Spinal cord (tissue), 10 donors: ENCODE measurements at places on chromosomes 6 and 20.

DNA sequence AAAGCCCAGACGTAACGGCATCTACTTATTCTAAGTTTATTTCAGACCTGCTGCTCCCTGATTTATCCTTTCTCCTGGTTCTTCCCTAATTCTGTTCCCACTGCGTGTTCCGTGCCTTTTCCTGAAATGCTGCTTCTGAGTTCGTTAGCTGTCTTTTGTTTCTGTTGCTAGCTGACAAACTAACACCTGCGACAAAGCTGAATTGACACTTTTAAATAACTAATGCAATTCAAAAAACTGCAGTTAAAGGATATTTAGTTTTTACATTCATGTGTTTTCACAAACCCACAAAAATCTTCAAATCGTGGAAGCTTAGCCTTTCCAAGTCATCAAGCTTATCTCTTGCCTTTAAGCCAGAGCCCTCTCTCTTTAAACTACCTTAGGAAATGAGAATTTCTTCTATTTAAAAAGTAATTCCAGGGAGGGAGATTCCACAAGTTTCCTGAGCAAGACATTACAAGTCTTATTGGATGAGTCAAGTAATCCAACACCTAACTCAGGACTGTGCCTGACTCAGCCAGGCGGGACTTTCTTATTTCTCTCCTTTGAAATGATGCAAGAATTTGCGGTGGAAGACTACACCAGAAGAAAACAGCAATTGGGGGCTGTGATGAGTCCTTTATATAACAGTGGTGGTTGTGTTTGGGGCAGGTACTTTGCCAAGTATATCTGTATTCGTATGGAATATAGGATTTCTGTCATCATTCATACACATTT, 6.3 kb downstream of the ADTRP start:
- DNase-seq, result no peak

GRCh38 chr6:4665489-4666417, 110.5 kb upstream of the CDYL start:
- no peak for DNase-seq

DNA sequence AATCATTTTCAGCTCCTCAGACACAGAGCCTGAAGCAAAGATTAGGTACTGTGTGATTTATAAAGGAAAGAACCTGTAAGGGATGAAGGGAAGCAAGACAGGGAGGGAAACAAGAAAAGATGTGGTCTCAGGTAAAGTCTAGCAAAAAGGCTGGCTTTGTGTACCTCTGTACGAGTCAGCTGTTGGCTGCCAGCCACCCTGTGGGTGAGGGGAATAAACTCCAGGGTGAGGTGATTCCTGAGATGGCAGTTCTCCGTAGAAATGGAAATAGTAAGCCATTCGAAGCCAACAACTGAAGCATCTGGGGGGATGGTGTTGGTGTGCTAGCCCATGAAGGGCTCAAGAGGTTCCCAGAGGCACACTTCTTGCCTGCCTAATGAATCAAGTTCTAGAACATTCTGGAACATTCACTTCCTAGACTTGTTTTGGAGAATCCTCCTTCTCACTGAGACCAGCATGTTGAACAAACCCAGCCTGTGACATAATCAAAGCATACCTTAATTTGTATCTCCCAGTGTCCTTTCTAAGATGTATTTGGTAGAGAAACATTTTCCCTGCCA, 10.6 kb upstream of the TTPAL start:
- no peak for DNase-seq

DNA sequence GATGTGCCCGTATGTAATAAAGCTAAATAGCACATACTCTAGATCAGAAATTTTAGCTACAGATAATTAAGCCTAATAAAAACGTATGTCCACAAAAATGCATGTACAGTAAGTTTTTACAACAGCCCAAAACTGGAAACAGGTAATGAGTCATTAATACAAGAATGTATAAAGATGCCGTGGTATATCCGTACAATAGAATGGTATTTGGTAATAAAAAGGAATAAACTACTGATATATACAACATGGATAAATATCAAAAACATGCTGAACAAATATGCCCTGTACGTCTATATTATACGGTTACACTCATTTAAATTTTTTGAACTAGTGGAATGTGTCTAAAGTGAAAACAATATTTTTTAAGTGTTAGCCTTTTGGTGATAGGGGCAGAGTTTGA, 128.2 kb upstream of the ADGRB3 start:
- DNase-seq, result no peak

DNA sequence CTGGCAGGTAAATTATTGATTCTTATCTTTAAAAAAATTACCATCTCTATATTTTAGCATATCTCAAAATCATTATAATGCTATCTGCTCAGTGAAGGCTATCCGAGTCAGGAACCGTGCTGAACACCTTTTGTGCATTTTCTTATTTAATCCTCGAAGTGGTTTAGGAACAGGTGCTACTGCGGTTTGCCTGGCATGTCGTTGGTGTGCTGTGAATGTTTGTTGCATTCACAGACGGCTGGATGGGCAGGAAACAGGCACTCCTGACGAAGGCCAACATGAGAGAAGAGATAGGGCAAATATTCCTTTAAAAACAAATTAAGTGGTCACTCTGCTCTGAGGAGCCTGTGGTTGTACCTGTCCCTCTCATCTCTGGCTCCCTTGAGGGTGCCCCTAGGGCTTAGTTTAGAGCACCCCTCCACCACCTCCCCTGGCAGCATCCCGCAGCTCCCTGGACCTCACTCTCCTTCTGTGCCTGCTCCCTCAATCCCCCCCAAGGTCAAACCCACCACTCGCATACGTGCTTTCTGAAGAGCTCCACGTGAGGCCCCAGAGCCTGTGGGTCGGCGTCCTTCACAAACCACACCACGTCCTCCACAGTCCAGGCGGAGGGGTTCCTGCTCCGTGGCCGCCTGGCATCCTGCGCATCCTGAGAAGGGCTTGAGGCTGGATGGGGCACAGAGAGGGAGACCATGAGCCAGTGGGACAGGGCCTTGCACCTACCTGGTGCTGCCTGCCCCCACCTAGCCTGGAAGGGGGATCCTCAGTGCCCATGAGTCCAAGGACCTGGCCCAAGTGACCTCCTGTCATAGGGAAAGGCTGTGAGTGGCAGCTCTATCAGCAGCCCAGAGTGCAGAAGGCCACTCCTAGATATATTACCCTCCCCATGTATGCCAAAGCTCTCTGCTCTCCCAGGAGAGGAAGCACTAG, 116.5 kb downstream of the SCML4 start:
- no peak for DNase-seq

- peak; percentile 68 for DNase-seq
Measured at GRCh38 chr20:815914-816606, 17.5 kb upstream of the FAM110A start.

DNA sequence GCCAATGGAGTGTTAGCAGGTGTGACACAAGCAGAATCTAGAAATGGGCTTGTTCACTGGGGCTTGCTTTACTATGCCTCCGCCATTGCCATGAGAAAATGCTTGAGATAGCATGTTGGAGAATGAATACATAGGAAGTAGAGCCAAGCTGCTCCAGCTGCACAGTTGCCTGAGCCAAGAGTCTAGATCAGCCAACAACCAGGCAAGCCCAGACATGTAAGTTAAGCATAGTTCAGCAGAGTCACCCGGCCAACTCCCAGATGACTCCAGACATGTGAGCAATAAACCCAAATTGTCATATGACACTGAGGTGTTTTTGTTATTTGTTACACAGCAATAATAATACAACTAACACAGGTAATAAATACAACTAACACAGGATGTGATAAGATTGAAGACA, 167.9 kb downstream of the HAO1 start:
- DNase-seq, result no peak

DNA sequence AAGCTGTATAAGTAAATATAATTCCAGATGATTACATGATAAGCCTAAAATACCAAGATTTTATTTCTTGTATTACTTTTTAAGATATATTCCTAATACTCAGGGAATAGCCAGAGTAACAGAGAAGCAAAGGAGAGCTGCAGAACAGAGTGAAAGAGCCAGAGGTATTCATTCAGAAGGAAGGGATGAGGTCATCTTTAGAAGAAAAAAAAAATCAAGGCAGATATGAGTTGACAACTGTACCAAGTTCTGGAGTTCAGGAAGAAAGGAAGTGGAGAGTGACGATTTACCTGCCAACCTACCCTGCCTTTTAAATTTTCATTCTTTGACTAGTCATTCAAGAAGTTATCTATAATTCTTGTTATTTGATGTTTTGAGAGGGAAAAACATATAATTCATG, 28.8 kb upstream of the NHSL1 start:
- DNase-seq, result no peak

- DNase-seq, result no peak
Measured at GRCh38 chr20:3051385-3052019, 5.7 kb downstream of the MRPS26 start.

- no peak for DNase-seq
Measured at GRCh38 chr20:50957798-50958614, at the start of gene DPM1. DPM1 (minus strand) TSS chr20:50958532; CDS start chr20:50958523, 9 bp downstream.

- DNase-seq, result no peak
Measured at GRCh38 chr20:396619-397431, 11.3 kb upstream of the RBCK1 start.

DNA sequence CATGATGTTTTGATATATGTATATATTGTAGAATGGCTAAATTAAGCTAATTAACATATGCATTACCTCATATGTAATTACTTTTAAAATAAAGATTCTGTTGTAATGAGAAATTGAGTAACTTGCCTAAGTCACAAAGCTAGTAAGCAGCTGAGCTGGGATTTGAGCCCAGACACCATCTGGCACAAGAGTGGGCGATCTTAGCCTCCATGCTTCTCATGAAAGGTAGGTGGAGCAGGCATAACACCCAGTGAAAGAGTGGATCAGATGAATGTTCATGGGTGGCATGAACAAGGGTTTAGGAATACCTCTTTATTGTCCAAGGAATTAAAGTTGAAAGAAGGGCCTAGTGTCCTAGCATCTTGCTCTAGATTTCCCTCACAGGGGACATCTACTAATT, 365.4 kb downstream of the TFAP2B start:
- no peak for DNase-seq

DNA sequence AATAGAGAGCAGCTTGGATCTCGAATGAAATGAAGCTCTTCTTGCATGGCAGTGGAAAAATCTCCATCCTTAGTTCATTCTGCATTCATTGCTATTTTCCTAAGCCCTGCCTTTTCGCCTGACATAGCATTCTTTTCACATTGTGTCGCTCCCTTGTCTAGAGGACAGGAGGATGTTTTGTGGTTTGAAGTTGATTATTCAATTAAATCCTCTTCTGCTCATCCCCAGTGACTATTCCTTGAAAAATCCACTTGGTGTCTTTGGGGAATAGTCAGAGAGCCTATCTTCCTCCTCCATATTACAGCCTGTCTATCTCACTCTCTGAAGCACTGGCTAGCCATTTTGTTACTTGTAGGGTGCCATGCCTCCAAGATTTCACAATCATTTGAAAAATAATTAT, 161.2 kb downstream of the KLHL32 start:
- no peak for DNase-seq

DNA sequence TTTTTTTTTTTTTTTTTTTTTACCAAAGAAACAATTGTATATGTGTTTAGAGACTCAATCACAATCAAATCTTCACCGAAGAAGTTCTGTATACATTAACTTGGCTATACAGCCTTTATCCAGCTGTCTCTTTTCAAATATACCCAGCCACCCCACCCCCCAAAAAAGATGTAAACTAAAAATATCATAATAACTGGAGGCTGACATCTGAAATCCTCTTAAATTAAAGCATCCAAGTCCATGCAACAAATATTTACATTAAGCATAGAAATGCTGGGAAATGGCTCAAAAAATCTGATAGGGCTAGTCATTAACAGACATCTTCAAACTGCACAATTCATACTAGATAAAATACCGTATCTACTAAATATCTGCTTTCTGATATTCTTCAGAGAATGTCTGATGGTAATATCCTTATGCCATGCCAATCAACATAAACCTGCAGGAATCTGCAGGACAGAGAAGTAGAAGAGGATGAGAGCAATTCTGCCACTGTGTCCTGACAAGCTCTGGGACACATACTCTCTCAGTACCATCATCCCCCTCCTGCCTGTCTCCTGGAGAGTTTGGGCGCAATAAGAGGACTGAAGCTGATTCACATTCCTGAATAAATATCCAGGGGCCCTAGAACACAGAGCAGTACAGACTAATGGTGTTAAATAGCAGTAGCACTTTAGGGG, 152.4 kb downstream of the KIF6 start:
- no peak for DNase-seq
